ENCODE measurements at places on chromosomes 2 and 18. TPM values are rescaled to one million over a fixed set of nuclear protein-coding genes. Genes with fewer than 3 reads are reported as not detected.

KCNIP3 gene
- 22.1 TPM for total RNA-seq

CREB1 gene
- 37.1 TPM for total RNA-seq

SH3RF3 gene
- 61.7 TPM for total RNA-seq

UGT1A3 gene
- not detected for total RNA-seq

LRP1B gene
- 0.27 TPM for total RNA-seq

DSG1 gene
- not detected for total RNA-seq

TUBB8B gene
- not detected for total RNA-seq

CDKL4 gene
- total RNA-seq, result 2.6 TPM

FNDC4 gene
- 37.1 TPM for total RNA-seq

RFX8 gene
- 0.14 TPM for total RNA-seq

POTEI gene
- not detected for total RNA-seq

PROM2 gene
- total RNA-seq, result 3.5 TPM

KCNE4 gene
- 9.6 TPM for total RNA-seq

REG3A gene
- total RNA-seq, result 2.8 TPM

GTF3C2 gene
- total RNA-seq, result 58.8 TPM

KCNJ13 gene
- not detected for total RNA-seq

LRRC30 gene
- total RNA-seq, result not detected

ALPI gene
- not detected for total RNA-seq

ABCG8 gene
- not detected for total RNA-seq

NEU2 gene
- total RNA-seq, result not detected

OTX1 gene
- total RNA-seq, result not detected

SPP2 gene
- not detected for total RNA-seq

HOXD8 gene
- total RNA-seq, result 11.2 TPM

SP140L gene
- total RNA-seq, result 11.5 TPM

SLC5A7 gene
- total RNA-seq, result not detected

ELAC1 gene
- total RNA-seq, result 5.6 TPM

SH2D6 gene
- total RNA-seq, result not detected

WNT10A gene
- total RNA-seq, result 1.6 TPM

HOXD12 gene
- total RNA-seq, result not detected

TGFA gene
- total RNA-seq, result 1.9 TPM

WNT6 gene
- 0.27 TPM for total RNA-seq

RGPD3 gene
- total RNA-seq, result 0.27 TPM

TPO gene
- total RNA-seq, result 8.1 TPM

ESPNL gene
- total RNA-seq, result not detected

ZNF804A gene
- 0.68 TPM for total RNA-seq

PLEKHB2 gene
- total RNA-seq, result 40.1 TPM

ZNF512 gene
- 62.5 TPM for total RNA-seq

CCDC150 gene
- not detected for total RNA-seq

GPAT2 gene
- 6.9 TPM for total RNA-seq

UBR3 gene
- total RNA-seq, result 98.6 TPM

POLR1B gene
- total RNA-seq, result 30.8 TPM

GDF7 gene
- total RNA-seq, result 39.7 TPM

LHCGR gene
- not detected for total RNA-seq

CENPA gene
- not detected for total RNA-seq

UGT1A5 gene
- total RNA-seq, result not detected

CHPF gene
- 269 TPM for total RNA-seq

DCDC2C gene
- 6.6 TPM for total RNA-seq

NCKAP5 gene
- total RNA-seq, result 1.2 TPM

ZSCAN30 gene
- total RNA-seq, result 45.8 TPM

LINC00305 gene
- not detected for total RNA-seq

BCL2 gene
- 22.9 TPM for total RNA-seq

NOSTRIN gene
- 18.3 TPM for total RNA-seq

SNORC gene
- 0.63 TPM for total RNA-seq

CRYGC gene
- total RNA-seq, result not detected

FAM237A gene
- total RNA-seq, result not detected

SF3B6 gene
- total RNA-seq, result 44.1 TPM

HJURP gene
- total RNA-seq, result 1.6 TPM

TUBA3E gene
- not detected for total RNA-seq

Data from thoracic aorta (tissue), 2 donors.